ENCODE measurements at places on chromosomes 4 and X.
A peak's percentile ranks its signal among the peaks of the same experiment; 100 is the strongest.

DNA sequence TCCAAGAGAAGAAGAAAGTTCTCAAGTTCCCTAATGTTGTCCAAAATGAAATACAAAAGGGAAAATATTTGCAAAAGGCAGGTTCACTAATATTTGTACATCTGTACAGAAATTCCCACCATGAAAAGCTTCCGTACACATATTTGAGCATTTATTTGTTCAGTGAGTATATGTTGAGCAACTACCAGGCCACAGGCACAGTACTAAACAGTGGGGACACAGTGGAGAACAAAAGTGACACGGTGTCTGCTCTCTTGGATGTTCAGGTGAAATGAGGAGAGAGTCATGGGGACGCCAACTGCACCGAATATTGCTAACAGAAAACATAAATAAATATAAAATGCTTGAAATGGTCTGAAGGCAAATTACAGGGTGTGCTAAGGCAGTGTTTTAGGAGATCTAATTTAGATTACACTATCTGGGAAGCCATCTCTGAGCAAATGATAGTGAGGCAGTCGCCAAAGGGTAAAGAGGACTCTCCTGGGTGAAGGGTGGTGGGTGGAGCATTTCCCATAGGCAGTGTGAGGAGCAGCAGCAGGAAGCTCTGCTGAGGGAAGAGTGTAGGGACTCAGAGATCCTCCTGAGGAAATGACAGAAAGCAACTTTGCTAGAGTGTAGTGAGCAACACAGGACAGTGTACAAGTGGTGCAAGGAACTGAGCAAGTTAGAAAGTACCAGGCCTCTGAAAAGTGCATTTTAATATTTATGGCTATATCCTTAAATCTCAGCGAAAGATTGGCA is 375.2 kb downstream of the GALNTL6 start:
- no peaks in the 10 kb centered on the region for H3K36me3 ChIP-seq
- DNase-seq, result peak; percentile 16
- no peaks in the 10 kb centered on the region for H3K27me3 ChIP-seq
- H3K4me1 ChIP-seq, result no peaks in the 10 kb centered on the region
- no peak overlapping the region for H3K27ac ChIP-seq
- H3K4me3 ChIP-seq, result no peak overlapping the region

- DNase-seq, result peak; percentile 95
- peaks cover 36% of the 10 kb centered on the region for H3K4me1 ChIP-seq
- no peaks in the 10 kb centered on the region for H3K27me3 ChIP-seq
- H3K4me3 ChIP-seq, result no peak overlapping the region
- peaks cover 15% of the 10 kb centered on the region for H3K36me3 ChIP-seq
These were observed 90.2 kb downstream of the ARHGAP10 start for GRCh38 chr4:147822128-147822527.

GRCh38 chr4:58514299-58514698 is 1404.1 kb upstream of the IGFBP7 start:
- H3K27me3 ChIP-seq, result no peaks in the 10 kb centered on the region
- H3K4me1 ChIP-seq, result no peaks in the 10 kb centered on the region
- peak; percentile 2 for DNase-seq
- no peak overlapping the region for H3K27ac ChIP-seq

DNA sequence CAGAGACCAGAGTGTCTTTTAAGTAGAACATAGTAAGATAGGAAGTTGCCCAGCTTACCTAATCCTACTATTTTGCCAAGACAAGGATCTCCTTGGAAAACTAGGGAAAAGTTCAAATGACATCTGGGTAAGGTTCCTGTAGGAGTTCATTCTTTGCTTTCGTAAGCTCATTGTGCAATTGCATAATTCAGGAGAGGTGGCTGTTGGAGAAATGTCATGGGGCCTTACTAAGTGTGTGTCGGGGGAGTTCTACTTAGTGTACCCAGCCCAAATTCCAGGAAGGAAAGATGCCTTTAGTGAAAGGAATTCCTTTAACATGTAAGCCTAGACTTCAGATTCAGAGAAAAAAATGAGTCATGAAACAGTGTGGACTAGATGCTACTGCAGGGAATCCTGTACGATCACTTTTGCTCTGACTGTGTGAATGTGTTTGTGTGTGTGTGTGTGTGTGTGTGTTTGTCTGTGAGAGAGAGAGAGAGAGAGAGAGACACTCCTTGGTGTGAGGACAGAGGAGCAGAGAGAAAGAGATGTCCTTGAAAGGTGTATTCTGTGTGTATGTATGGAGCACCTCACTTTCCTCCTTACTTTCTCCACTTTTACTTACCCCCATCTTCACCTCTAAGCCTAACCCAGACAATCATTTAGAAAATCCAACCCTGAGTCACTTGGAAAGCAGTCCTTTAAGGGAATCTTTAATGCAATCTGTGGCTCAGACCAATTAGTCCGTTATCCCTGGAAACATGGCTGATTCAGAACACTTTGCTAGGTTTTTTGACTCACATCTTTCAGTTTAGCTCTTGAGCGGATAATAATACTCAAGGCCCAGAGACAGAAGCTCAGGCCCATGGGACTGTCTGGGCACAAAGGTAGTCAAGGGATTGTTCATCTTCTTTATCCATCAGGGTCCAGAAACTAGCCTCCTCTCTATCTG is 114.5 kb upstream of the ACSL4 start:
- H3K36me3 ChIP-seq, result no peaks in the 10 kb centered on the region
- no peaks in the 10 kb centered on the region for H3K4me1 ChIP-seq
- DNase-seq, result no peak
- H3K27me3 ChIP-seq, result no peaks in the 10 kb centered on the region
- H3K4me3 ChIP-seq, result no peak overlapping the region

DNA sequence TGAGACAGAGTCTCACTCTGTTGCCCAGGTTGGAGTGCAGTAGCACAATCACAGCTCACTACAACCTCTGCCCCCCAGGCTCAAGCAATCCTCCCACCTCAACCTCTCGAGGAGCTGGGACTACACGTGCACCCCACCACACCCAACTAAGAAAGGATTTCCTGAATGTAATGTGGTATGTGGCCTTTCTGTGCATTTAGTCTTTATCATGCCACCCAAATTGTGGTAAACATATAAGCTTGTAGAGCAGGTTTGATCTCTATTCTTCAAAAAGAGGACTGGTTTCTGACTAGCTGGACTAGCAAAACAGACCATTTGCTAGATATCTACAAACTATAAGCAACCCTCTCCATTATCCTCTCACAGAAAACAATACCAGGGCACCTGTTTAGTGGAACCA is 33.6 kb downstream of the ELOVL6 start:
- no peak overlapping the region for H3K4me3 ChIP-seq
- H3K27me3 ChIP-seq, result no peaks in the 10 kb centered on the region
- no peak overlapping the region for H3K27ac ChIP-seq
- H3K36me3 ChIP-seq, result no peaks in the 10 kb centered on the region

DNA sequence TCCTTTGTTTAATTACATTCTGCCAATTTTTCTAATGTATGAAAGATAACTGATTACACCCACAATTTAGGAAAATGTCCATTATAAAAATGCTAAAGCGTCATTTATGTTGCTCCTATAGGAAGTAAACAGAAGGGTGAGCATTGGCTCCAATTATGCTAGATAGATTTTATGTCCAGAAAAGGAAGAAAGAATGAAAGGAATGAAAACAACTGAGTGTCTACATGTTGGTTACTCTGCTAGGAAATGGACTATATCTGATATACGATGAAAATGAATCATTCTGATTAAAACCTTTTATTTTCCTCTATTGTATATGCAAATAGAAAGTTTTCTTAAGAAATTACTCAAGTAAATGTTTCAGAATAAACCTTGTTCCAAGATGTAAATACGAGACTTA is 1.6 kb downstream of the ENAM start:
- H3K36me3 ChIP-seq, result no peaks in the 10 kb centered on the region
- no peak overlapping the region for H3K4me3 ChIP-seq
- DNase-seq, result no peak
- no peak overlapping the region for H3K27ac ChIP-seq
